Stimulated activated CD8-positive, alpha-beta memory T cell treated with anti-CD3 and anti-CD28 coated beads, Interleukin-15, amount 100 ng/mL, for 4 hours (primary cell): ENCODE measurements at places on chromosomes 16 and 17.

DNA sequence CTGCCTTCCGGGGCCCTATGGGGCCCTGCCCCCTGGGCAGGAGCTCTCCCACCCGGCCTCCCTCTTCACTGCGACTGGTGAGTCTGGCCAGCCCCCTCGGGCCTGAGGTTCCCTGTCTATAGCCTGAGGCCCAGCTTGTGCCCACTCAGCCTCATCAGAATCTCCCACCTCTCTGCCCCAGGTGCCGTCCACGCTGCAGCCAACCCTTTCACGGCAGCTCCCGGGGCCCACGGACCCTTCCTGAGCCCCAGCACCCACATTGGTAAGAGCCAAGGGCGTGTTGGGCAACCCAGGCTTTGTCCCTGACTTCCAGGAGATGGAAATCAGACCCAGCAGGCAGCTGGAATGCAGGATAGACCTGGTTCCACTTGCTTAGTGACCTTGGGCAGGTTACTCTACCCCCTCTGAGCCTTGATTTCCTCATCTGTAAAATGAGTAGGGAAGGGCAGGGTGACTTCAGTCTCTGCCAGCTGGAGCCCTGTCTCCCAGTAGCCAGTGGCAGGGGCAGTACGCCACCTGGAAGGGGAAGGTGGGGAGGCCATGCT lies 9.2 kb downstream of the FBRS start:
- no peak for DNase-seq

DNA sequence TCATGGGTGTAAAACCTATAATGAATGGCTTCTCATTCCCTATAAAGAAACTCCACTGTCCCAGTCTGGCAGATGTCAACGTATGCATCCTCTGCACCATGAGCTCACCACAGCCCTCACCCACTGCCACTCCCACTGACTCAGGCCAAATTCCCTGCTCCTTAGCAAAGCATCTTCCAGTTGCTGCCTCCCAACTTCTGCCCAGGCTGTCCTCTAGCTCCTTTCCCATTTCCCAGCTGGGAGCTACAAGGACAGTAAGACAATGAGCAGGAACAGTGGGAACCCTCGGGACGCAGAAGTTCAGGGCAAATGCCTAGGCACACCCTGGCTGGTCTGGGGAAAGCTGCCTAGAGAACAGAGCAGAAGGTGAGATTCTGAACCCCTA lies 9.1 kb upstream of the THAP11 start:
- DNase-seq, result no peak

- DNase-seq, result no peak
These were observed 30.4 kb downstream of the BPTF start for GRCh38 chr17:67855504-67856324.

DNA sequence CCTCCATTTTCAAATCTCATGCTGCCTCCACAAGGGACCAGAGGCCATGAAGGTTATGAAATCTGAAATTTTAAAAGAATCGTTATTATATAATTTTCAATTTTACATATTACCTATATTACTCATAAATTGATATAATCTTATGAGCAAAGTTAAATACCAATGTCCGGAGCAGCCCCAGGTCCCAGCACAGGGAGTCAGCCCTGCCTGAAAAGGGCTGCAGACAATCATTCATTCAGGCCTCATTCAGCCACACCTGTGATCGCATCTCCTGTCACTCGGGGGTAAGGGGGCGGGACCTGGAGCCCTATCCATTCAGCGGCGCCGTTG lies 172.5 kb downstream of the AHSP start:
- no peak for DNase-seq

DNA sequence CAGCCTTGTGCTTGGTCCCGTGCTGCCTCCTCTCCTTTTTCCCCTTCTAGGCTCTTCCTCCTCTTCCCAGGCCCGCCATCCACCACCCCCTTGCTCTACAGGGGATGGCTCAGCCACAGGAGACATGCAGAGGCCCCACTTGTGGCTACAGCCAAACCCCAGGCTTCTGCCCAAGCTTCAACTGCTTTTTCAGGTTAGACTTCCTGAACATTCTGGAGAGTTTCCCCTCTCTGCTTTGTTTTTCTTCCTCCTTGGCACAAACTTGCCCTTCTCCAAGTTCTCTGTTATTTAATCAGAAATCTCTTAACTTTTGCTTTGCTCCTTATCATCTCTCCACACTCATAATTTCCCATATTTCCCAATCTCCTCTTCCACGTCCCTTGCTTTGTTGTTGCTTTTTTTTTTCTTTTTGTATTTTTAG lies 18.3 kb upstream of the HAS3 start:
- DNase-seq, result no peak

- DNase-seq, result no peak
These were observed 5.0 kb upstream of the CACNG5 start for GRCh38 chr17:66829883-66830282.

GRCh38 chr17:9247401-9247938 lies 226.2 kb downstream of the NTN1 start:
- no peak for DNase-seq

DNA sequence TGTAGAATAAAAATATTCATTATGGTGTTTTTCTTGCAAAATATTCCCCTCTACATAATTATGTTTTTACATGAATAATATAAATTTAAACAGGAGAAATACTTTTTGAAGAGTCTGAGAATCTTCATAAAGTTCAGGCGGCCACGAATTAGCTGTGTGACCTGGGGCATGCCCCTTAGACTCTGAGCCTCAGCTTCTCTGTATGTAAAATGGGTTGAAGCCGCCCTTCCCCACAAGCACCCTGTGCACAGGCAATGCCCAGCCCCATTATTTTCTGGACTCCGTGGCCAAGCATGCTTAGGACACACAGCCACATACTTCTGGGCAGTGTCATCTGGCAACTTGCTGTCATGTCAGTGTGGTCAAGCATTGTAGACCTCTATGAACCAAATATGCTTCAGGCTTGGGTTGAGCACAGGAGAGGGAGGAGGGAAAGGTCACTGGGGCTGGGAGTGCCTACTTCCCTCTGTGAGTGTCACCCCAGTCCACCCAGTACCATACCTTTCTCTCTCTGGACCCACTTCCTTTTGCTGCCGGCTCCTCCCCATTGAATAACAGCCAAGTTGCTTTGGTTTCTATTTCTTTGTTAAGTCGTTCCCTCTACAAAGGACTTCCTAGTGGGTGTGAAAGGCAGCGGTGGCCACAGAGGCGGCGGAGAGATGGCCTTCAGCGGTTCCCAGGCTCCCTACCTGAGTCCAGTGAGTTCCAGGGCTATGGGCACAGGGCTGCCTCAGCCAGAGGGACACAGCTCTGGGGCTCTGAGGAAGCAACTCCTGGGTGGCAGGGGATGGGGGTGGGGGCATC lies at the start of gene LGALS9:
TSS of gene LGALS9 (plus strand) at position 582 of the 804 bp plus-strand sequence. CDS start at position 660, 78 bp downstream.
- DNase-seq, result no peak

DNA sequence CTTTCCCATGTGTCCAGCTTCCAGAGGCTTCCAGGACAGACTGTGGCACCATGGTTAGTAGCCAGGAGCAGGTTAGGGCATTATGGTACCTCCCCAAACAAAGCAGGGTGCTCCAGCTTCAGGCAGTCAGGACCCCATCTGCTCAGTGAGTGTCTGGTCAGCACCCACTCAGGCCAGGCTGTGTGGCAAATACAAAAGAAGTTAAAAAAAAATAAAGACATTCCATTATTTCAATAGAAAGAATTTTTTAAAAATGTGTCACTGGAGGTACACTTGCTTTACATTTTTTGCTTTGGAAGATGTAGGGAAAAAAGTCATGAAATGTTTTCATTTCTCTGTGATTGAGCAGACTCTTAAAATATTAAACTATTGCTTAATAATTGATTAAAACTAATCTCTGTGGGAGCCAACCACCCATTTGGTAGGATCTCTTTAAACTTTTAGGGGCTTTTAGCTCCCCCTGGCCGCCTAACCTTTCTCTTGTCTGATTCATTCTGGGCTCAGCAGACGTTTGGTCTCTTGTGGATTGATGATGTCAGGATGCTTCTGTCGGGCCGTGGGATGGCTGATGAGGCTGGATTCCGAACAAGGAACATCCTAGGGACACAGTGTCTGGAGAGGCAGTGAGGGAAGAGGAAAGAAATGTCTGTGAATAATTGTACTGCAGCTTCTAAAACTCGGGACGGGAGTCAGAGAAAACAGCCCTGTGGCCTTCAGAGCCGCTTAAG lies 28.4 kb upstream of the NPTX1 start:
- DNase-seq, result no peak

DNA sequence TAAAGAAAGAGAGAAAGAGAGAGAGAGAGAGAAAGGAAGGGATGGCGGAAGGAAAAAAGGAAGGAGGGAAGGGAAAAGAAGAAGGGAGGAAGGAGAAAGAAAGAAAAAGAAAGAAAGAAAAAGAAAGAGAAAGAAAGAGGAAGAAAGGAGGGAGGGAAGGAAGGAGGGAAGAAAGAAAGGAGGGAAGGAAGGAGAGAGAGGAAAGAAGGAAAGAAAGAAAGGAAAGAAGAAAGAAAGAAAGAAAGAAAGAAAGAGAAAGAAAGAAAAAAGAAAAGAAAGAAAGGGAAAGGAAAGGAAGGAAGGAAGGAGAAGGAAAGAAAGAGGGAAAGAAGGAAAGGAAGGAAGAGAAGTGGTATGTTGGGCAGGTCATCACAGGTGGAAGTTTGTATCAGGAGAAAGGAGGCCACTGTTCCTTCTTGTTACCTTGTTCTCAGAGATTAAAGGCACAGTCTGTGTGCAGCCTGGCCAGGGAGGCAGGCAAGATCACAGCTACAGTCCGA lies 19.3 kb downstream of the SLC35G3 start:
- DNase-seq, result no peak

DNA sequence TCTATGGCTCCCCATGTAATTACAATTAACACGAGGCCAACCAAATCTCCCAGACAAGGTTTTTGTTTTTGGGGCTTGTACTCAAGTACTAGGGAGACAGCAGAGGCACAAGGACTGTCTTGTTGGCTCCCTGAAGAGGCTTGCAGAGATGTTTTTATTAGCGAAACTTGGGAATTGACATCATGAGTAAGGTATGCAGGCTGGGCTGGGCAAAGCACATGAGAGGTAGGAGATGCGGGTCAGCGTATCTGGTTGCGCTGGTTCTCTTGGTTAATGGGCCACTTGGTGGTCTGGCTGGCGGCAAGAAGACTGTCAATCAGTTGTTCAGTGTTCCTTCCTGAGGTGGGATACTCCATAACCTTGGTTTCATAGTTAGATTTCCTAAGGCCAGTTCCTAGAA lies 28.9 kb downstream of the LCMT1 start:
- no peak for DNase-seq

DNA sequence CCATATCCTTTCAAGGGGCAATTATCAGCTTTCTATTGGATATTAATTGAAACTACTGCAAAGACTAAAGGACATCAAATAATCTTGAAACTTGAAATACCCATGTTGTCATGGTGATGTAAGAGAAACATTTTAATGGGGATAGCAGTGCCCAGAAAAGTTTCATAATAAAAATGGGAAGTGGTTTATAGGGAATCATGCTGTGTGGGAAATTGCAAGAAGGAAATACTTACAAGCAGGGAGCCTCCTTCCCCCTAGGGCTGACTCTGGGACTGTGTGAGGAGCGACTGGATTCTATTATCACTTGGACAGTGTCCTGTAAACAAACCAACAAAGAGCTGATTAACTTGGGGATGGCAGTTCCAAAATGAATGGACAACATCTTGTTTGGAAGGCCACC lies 1393.1 kb upstream of the GOT2 start:
- no peak for DNase-seq

- no peak for DNase-seq
These were observed 352.5 kb downstream of the NPIPA8 start for GRCh38 chr16:17983847-17984639.

DNA sequence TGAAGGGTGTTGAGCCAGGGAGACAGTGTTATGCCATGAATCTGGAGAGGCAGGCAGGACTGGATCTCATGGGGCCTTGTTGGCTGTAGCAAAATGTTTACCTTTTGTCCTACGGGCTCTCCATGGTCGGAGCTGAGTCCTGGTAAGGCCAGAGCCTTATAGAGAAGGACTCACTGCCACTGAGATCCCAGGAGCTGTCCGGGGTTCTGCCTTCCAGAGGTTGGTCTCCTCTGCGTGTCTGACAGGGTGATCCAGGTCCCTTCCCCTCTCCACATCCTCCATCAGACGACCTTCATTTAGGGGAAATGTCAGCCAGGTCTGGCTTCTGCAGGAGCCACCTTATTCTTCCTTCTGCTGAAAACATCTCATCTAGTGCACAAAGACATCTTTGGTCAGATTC lies 285.2 kb upstream of the N4BP1 start:
- DNase-seq, result no peak

DNA sequence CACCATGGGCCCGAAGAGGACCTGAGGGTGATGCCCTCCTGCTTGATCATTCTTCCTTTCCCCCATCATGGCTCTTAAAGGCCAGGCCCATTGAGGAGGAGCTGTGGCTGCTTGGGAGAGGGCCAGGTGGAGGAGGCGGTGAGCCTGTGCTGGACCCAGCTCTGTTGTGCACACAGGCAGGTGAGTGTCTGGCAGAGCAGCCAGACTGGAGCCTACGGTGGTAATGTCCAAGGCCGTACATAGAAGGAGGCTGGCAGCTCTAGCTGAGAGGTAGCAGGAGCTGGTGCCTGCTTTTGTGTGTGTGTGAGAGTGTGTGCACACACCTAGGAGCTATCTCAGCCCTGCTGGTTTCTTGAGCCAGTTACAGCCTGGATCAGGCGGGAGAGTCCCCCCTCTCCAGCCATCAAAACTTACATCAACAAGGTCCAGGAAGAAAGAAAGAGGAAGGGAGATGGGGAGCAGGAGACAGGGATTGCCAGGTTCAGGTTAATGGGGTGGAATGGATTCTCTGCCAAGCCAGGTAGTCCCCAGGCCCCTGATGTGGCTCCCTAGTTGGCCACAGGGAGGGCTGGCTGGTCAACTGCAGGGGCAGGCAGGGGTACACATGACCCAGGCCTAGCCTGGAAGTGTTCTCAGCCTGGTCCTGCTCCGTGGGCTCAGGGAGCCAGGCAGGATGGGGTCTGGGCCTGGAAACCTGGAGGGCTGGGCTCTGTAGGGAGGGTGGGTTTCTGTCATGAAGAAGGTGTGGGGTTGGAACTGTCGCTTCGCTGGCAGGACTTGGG lies 107.1 kb downstream of the RAP1GAP2 start:
- DNase-seq, result no peak

DNA sequence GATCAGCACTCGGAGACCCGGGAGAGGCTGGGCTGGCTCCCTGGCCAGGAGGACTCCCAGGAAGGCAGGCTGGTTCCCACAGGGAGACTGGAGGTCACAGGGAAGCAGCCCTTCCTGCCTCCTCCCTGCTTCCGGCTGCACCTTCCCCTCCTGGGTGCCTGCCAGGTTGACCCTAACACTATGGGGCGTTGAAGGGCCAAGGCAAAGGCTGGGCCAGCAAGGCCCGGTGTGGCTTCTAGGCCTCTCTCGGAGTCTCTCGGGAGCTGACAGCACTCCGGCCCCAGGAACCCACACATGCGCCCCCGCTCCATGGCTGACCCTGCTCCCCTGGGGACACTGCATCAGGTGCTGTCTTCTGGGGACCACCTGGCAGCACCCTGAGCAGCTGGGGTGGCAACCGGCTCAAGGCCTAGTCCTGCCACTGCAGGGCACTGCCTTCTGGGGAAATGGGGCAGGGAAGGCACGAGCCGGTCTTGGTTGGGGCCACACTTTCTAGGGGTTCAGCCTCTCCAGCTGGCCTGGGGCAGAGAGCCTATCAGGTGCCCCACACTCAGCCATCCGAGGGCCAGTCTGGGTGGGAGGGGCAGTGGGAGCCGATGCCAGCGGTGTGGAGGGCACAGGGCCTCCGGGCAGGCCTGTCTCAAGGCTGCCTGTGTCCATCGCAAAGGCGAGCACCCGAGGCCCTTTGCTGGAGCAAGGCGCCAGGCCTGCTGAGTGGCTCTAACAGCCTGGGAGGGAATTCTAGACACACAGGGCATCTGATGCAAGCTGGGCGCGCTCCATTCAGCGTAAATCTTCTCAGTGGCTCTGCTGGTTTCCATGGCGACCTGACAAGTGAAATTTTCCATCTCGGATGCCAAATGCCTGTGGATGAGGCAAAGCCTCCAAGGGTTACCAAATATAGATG lies 5.6 kb upstream of the MTSS2 start:
- DNase-seq, result no peak

- no peak for DNase-seq
These were observed 137.6 kb downstream of the ITFG1 start for GRCh38 chr16:47323241-47323640.
